PC-9 (cell line): ENCODE measurements at places on chromosomes 4 and X. TPM values are rescaled to one million over a fixed set of nuclear protein-coding genes. Genes with fewer than 3 reads are reported as not detected.

The CENPI gene
- 18.0 and 26.1 TPM in 2 replicates for total RNA-seq

The S100P gene
- 480 and 837 TPM in 2 replicates for total RNA-seq

The RBM46 gene
- total RNA-seq = not detected in 2 replicates

The ATOH1 gene
- total RNA-seq = not detected in 2 replicates

The NDNF gene
- total RNA-seq = not detected in 2 replicates

The TLR10 gene
- total RNA-seq = not detected in 2 replicates

DNA sequence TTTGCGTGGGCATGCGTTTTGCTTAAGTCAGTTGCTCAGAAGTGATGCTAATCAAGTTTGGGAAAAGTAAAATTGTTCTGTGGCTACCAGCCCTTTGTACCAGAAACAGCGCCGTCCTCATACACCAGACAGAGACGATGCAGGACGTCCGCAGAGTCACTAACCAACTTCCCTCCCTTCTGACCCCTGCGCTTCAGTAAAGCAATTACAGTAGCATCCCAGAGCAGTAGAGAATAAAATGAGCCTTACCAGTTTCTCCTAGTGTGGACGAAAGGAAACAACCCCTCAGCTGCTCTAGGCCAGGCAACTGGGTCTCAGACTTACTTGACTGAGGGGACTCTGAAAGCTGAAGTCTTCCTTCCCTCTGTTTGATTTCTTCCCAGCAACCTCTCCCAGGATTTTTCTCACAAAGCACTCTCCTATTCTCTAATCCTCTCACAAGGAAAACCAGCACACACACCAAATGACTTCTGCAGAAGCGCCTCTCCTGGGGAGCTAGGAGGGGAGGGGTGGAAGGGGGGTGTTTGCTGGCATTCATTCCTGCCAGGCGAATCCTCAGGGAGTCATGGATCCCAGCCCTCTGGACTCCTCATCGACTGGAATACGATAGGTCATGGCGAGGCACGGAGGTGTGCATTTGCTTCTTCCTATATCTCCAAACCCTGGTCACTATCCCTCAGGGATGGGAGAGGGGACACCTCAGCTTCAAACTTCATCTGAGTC lies 56.0 kb upstream of the MID1 start:
- H3K27ac ChIP-seq = no peak overlapping the region
- no peaks in the 10 kb centered on the region for H3K36me3 ChIP-seq
- H3K4me3 ChIP-seq = no peak overlapping the region
- no peaks in the 10 kb centered on the region for H3K27me3 ChIP-seq
- no peaks in the 10 kb centered on the region for H3K4me1 ChIP-seq

DNA sequence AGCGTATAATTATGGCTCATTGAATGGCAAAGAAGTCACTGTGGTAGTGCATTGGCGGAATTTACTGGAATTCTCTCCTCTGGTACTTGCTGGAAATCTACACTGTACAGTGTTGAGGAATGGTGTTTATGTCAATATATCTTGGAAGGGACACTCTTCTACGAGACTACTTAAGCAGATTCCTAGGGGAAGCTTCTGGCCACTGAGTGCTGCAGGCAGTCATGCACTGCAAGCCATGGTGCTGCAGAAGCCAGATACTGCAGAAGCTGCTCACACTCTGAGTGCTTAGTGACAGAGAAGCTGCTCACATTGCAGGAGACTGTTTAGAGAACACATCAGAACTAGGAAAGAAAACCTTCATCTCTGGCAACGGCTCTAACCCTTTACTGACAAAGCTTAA lies 725.0 kb downstream of the CCSER1 start:
- no peak overlapping the region for H3K4me3 ChIP-seq
- no peak for DNase-seq
- H3K36me3 ChIP-seq = no peaks in the 10 kb centered on the region
- no peak overlapping the region for H3K27ac ChIP-seq

DNA sequence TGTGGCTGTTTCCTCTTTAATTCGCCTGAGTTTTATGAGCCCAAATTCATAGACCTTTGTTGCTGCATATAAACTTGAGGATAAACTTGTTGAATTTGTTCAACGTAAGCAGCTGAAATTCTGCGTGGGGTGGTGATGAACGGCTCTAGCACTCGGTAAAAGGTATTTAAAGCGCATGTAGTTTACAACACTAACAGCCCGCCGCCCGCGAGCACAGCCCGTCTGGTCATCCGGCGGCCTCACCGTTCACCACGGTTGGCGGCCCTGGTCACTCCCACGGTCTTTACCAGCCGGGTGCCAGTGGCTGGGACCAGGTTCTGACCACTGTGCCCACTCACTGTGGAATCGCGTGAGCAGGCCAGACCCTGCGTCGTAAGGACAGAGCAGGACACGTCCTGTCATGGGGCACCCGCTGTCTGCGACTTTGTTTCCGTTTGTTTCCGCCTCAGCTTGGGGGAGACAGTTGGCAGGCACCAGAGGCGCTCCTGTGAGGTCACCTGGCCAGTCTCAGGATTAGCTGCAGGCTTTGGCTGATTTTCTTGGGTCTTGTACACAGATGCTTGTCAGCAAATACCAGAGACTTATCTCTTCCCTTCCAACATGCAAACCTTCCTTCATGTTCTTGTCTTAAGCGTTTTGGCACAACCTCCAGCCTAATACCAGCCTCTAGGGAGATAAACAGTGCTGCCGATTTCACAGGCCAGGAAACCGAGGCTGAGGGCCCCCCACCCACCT lies 36.8 kb upstream of the SPON2 start:
- DNase-seq = no peak
- H3K36me3 ChIP-seq = no peaks in the 10 kb centered on the region; the same call in 1 of the 2 replicates
- H3K4me3 ChIP-seq = no peak overlapping the region
- H3K27ac ChIP-seq = no peak overlapping the region

GRCh38 chr4:123468479-123469031 lies 72.0 kb downstream of the SPRY1 start:
- peaks cover 5% of the 10 kb centered on the region for H3K4me1 ChIP-seq
- no peak overlapping the region for H3K27ac ChIP-seq
- no peaks in the 10 kb centered on the region for H3K36me3 ChIP-seq
- H3K27me3 ChIP-seq = no peaks in the 10 kb centered on the region
- peak; percentile 52 for DNase-seq
- no peak overlapping the region for H3K4me3 ChIP-seq

- peaks cover 10% of the 10 kb centered on the region; the same call in 1 of the 2 replicates for H3K4me1 ChIP-seq
- H3K27ac ChIP-seq = no peak overlapping the region
- H3K36me3 ChIP-seq = no peaks in the 10 kb centered on the region
- no peak overlapping the region for H3K4me3 ChIP-seq
- DNase-seq = no peak
Observed at GRCh38 chrX:34768290-34768689, 111.2 kb upstream of the TMEM47 start.

GRCh38 chr4:123553279-123553678 lies 156.7 kb downstream of the SPRY1 start:
- peaks cover 32% of the 10 kb centered on the region for H3K4me1 ChIP-seq
- DNase-seq = no peak
- no peaks in the 10 kb centered on the region for H3K36me3 ChIP-seq
- H3K4me3 ChIP-seq = no peak overlapping the region

- H3K27me3 ChIP-seq = no peaks in the 10 kb centered on the region
- no peak overlapping the region for H3K4me3 ChIP-seq
- H3K4me1 ChIP-seq = peaks cover 3% of the 10 kb centered on the region; the same call in 1 of the 2 replicates
- peak; percentile 54 for DNase-seq
Observed at GRCh38 chr4:76733068-76733771, 164.7 kb downstream of the SOWAHB start.

DNA sequence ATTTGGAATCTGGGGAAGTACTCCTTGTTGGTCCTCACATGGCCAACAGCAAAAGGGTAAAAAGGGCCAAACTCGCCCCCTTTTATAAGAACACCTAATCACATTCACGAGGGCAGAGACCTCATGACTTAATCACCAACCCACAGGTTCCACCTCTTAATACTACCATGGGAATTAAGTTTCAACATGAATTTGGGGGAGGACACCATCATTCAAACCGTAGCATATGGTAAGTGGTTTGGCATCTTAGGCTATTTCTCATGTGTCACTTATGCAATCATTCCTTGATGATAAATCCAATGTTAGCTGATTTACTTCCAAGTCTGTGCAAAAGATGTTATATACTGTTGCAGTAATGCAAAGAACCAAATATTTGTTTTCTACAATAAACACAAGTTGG lies 302.9 kb upstream of the FAM241A start:
- no peaks in the 10 kb centered on the region for H3K27me3 ChIP-seq
- H3K4me1 ChIP-seq = no peaks in the 10 kb centered on the region
- no peaks in the 10 kb centered on the region for H3K36me3 ChIP-seq
- DNase-seq = no peak
- H3K4me3 ChIP-seq = no peak overlapping the region

DNA sequence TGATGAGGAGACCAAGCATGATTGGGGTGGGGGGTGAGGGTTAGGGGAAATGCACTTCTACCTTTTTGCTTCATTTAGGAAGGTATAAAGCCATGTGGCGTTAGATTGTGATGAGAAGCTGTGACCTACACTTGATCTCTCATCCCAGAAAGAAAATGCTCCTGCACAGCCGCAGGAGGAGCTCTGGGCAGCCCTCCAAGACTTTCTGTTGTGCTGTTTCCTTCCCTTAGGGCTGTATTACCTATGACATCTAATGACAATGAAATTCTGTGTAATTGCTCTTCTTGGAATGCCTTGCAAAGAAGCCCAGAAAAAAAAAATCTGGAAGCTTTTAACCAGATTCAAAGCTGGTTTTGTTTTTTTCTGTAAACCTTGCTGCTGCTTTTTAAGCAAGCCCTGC lies 13.4 kb downstream of the PRPS2 start:
- H3K27me3 ChIP-seq = no peaks in the 10 kb centered on the region
- no peak overlapping the region for H3K4me3 ChIP-seq
- no peaks in the 10 kb centered on the region for H3K4me1 ChIP-seq
- no peaks in the 10 kb centered on the region for H3K36me3 ChIP-seq
- H3K27ac ChIP-seq = no peak overlapping the region

GRCh38 chr4:115780835-115781234 lies 667.4 kb upstream of the NDST4 start:
- H3K4me3 ChIP-seq = no peak overlapping the region
- no peak overlapping the region for H3K27ac ChIP-seq
- H3K4me1 ChIP-seq = no peaks in the 10 kb centered on the region
- no peaks in the 10 kb centered on the region for H3K36me3 ChIP-seq
- no peak for DNase-seq
- no peaks in the 10 kb centered on the region for H3K27me3 ChIP-seq
